NCI-H187 (cell line): ENCODE measurements at places on chromosomes 1 and 21.

GRCh38 chr1:1358433-1359271 lies at the start of gene MXRA8:
TSS of gene MXRA8 (minus strand) at chr1:1358555. CDS start at chr1:1358504, 51 bp downstream.
- no peak for DNase-seq

DNA sequence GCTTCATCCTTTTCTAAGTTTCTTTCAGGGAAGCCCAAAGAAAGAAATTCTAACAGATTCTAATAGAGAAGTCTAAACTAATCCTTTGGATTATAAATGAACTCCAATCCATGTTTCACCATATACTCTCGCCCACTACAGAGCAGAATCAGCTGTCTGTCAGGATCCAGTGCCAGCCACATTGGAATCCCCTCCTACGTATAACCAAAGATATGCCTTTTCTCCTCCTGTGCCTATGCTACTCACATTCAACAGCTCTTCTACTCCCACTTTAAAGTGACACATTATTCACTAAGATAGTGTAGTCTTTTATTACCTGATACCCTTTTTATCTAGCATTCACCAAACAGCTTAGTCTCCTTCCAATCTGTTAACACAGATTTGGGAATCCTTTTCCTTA lies 3.1 kb downstream of the ETV3 start:
- DNase-seq: no peak

- no peak for DNase-seq
Measured at GRCh38 chr1:12516741-12517140, 101.3 kb downstream of the DHRS3 start.

- no peak for DNase-seq
Measured at GRCh38 chr1:52268372-52268771, 97.6 kb downstream of the CC2D1B start.

- no peak for DNase-seq
Measured at GRCh38 chr21:32604464-32604863, 7.7 kb downstream of the CFAP298 start.

GRCh38 chr1:158048371-158049067 lies 55.1 kb downstream of the KIRREL1 start:
- no peak for DNase-seq

GRCh38 chr1:5992814-5993555 lies 760 bp upstream of the NPHP4 start:
- DNase-seq: no peak

DNA sequence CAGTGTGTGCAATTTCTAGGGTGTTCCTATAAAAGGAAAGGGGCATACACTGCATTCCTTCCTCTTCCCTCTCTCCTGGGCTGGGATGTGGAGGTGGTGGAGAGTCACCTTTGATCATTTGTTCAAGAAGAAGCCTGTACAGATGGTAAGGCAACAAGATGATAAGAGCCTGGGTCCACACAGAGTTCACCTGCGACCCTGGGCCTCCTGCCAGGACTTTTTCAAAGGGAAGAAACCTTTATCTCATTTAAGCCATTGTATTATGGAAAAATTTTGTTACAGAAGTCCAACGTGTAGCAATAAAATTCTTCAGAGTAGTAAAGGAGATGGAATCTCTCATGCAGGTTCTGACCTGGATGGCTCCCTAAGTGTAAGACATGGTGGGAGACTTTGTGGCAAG lies 189.1 kb downstream of the MIS18A start:
- no peak for DNase-seq

DNA sequence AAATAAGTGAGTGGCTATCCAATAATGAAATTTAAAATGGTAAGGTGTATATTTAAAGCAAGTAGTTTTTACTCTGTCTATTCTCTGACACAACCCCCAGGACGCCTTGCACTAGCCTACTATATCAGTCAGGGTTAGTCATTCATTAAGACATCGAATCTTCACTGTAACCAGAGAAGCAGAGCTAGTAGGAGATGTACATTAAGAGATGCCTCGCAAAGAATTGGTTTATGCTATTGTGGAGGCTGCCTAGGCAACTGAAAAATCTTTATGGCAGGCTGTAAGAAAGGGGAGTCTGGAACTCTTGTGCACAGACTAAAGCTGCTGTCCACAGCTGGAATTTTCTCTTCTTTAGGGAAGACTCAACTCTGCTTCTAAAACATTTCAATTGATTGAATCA lies 28.8 kb downstream of the NTNG1 start:
- no peak for DNase-seq

DNA sequence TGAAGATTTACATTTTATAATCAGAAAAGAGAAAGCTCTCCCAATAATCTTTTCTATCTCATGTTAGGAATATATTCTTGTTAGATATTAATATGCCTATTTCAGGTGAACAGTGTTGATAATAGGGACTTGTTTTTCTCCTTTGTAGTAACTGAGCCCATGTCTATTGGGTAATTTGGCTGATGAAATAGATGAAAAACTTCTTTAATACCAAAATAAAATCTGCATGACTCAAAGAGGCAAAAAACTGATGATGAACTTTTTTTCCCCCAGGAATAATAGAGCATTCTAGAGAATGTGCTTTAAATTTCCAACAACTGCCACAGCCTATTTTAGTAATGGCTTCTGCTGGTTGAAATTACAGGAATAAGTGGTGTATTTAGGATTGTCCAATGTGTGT lies 178.9 kb upstream of the GREM2 start:
- no peak for DNase-seq

DNA sequence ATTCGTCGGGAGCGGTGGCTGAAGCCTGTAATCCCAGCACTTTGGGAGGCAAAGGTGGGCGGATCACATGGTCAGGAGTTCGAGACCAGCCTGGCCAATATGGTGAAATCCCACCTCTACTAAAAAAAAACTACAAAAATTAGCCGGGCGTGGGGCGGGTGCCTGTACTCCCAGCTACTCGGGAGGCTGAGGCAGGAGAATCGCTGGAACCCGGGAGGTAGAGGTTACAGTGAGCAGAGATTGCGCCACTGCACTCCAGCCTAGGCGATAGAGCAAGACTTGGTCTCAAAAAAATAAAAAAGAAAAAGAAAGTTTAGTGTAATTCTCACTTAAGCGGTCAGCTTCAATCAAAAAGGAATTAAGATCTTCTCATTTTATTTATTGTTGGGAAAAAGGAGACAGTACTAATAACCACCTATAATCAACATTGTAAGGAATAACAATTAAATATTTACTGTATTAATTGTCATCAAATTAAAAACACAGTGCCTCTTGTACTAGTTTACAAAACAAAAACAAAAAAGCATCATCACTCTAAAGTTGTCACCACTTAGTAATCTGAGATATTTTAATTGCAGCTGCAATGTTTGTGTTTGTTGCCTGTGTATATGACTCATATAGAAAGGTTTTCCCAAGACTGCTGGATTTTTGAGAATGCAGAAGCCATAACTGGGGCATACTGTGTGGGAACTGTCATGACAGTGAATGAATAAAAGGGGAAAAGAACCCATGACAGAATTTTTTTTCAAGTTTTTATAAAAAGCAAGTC lies 3.7 kb downstream of the FBXO42 start:
- DNase-seq: no peak

GRCh38 chr1:58849551-58849950 lies 65.7 kb upstream of the JUN start:
- DNase-seq: no peak

GRCh38 chr1:208139434-208140045 lies 104.6 kb downstream of the PLXNA2 start:
- no peak for DNase-seq

DNA sequence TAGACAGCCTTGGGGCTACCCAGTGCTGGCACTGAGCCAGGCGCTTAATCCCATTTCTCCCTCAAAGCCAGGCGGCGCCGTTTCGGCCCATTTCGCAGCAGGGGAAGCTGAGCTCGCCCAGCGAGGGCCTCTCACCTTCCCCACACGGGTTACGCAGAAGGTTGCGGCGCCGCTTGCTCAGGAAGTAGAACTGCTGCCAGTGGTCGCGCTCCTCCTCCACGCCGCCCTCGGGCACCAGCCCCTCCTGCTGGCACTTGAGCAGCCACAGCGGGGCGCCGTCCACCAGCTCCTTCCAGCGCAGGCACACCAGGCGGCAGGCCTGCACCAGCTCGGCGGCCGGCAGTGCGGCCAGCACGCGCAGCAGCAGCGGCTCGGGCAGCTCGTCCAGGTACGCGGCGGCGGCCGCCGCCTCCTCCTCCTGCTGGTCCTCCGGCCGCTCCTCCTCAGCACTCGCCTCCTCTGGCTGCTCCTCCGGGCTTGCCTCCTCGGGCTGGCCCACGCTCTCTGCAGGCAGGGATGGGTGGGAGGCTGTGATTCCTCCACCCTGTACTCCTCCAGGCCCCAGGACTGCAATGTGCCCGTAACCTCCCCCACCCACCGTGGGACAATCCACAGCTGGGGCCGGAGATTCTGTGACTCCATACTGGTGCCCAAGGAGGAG lies 3.8 kb downstream of the FBXO2 start:
- peak; percentile 50 for DNase-seq

- DNase-seq: no peak
Measured at GRCh38 chr21:41953249-41953830, 478 bp downstream of the C2CD2 start.

GRCh38 chr1:61612602-61613001 lies 112.3 kb downstream of the TM2D1 start:
- no peak for DNase-seq

DNA sequence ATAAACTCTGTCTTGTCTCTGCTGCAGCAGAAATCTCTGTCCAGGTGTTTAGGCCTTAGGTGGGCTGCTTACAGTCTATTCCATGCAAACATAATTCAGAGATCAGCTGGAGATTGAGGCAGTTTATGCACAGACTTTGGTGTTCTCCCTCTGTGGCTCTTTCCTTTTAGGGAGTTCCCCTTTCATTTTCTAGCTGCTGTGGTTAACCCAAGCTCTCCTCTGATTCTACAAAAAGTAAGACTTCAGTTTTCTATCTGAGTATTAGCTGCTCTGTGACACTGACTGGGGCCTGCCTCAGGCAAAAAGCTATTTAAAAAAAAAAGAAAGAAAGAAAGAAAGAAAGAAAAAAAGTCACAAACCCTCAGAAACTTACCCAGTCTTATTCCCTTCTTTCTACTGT lies 211.1 kb downstream of the CAMTA1 start:
- DNase-seq: no peak

DNA sequence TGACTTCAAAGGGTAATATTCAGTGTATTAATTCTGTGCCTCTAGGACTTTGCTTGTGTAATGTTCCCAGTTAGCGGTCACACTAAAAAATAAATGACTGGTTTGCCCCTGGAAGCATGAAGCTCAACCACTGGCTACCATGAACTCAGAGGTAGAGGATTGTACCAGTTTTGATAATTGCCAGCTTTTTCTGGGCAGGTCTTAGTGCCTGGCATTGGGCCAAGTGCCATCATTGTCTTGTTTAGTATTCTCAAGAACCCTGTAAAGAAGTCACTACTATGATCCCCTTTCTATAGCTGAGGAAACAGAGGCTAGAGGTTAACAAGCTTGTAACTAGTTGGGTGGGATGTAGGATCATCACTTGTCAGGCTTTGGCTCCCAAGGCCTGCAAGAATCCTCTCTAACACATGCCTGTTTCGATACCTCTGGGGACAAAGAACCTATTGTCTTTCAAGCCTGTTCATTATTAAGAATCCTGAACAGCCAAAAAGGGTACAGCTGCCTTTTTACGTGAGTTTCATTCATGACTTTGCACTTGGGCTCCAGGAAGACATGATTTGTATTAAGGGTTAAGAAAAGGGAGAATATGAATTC lies 121.9 kb upstream of the JUN start:
- no peak for DNase-seq

DNA sequence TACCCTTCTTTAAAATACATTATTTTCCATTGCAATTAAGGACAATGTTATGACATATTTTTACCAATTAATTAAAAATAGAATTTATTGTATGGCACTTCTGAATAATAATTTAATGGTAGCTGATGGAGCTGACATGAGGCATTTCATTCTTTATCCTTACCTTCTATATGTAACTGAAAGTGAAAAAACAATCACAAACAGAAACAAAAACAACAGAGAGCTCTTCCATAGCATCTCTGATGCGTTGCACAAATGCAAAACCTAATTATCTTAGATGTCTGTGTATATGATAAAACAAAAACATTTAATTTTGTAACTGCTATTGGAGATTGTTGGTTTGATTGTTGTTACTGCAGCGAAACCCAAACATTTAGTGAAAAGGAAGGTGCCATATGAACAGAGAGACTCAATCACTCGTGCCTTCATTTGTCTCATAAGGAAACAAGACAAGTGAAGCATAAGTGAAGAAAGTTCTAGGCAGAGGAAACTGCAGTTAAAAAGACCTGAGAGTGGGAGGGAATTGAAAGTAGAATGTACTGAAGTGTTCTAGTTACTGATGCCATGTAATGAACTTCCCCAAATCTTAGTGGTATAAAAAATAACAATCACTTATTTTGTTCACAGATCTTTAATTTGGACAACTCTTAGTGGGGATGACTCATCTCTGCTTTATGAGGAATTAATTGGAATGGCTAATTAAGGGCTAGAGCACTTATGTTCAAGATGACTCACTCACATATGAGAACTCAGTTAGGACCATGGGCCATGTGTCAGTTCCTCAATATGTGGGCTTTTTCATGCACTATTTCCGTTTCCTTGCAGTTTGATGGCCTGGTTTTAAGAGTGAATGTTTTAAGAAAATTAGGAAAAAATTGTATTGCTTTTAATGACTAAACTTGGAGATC lies 245.0 kb upstream of the OLFM3 start:
- no peak for DNase-seq

GRCh38 chr1:175512637-175513412 lies 230.6 kb downstream of the TNR start:
- no peak for DNase-seq

DNA sequence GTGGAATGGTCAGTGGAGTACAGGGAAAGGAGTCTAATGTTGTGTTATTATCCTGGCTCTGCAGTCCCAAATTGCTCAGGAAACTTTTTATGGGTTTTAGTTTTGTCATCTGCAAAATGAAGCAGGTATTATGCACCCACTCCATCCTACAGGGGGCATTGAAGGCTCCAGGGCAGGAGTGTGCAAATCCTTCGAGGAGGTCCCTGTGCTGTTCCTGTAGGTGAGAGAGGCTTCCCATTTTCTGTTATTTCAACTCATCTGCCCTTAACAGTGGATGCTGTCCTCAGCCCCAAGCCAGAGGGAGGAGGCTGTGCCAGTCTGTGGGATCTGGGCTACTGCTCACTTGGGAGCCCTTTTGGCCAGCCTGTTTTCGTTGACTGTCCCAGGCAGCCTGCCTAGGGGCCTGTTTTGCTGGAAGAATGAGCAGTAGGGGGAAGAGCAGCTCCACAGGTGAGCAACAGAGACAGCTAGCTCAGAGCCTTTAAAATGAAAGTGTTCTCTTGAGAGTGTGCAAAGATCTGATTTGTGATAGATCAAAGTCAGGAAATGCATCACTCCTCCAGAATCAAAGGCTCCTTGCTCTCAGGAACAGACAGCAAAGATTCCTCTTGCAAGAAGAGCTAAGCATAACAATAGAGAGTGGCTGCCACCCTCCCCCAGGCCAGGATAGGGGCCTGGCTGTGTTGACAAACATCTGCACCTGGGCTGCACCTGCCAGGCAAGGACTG lies 317.6 kb upstream of the PROX1 start:
- DNase-seq: peak; percentile 42

DNA sequence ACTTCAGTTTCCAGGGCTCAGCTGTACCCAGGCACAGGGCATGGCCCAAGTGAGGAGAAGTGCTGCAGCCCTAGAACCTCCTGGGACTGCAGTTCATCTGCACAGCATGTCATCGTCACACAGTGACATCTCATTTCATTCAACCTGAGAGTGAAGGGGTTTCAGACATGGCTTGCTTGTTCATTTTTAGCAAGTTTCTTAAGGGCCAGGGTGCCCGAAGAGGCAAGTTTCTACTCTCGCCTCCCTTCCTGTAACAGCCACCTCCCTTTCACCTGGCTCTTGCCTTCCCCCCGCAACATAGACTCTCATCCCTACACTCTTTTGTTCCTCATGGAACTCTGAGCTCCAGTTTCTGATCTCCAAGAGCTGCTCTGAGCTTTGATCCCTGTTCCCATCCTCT lies 108.1 kb downstream of the C1orf21 start:
- DNase-seq: no peak
